Hippocampal formation (tissue), 2 donors: ENCODE measurements at places on chromosomes 2 and 18.

GRCh38 chr18:71324356-71324755, 1035.5 kb downstream of the SOCS6 start:
- DNase-seq = no peak

- DNase-seq = no peak
Measured at GRCh38 chr2:205708231-205708631, 25.9 kb downstream of the NRP2 start.

- DNase-seq = no peak
Measured at GRCh38 chr2:215825707-215826106, 187.6 kb downstream of the MREG start.

DNA sequence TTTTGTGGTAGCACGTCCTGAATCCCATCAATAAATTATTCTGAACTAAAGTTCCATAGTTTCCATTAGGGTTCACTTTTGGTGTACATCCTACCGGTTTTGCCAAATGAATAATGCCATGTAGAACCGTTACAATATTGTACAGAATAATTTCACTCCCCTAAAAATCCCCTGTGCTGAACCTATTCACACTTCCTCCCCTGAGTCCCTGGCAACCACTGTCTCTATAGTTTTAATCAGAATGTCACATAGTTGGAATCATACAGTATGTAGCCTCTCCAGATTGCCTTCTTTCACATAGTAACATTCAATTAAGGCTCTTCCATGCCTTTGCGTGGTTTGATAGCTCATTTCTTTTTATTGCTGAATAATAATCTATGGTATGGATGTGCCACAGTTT, 9.6 kb upstream of the CASP8 start:
- DNase-seq = no peak

GRCh38 chr18:11258039-11258610, 108.8 kb upstream of the PIEZO2 start:
- DNase-seq = no peak

GRCh38 chr18:21534327-21534726, 66.2 kb downstream of the ESCO1 start:
- no peak for DNase-seq

GRCh38 chr2:3622967-3623366, 28.1 kb downstream of the COLEC11 start:
- no peak for DNase-seq

DNA sequence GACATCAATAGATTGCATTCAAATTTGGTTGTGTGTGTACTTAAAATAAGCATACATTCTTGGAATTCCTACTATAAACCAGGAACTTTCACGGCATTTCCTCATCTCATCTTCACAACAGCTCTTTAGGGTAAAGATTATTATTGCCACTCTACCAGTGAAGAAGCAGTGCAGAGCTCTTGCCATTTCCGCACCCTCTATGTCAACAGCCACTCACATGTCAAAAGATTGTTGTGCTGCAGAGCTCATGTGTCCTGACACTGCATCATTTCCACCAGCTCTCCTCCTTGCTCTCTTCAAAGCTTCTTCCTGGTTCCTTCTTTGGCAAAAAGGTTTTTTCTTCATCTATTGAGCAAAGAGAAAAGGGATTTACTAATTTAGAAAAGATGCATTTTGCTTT, 26.5 kb upstream of the L3MBTL4 start:
- DNase-seq = no peak

GRCh38 chr2:100252811-100253698, 69.2 kb downstream of the LONRF2 start:
- no peak for DNase-seq

- DNase-seq = no peak
Measured at GRCh38 chr2:149715894-149716293, 128.3 kb upstream of the MMADHC start.

DNA sequence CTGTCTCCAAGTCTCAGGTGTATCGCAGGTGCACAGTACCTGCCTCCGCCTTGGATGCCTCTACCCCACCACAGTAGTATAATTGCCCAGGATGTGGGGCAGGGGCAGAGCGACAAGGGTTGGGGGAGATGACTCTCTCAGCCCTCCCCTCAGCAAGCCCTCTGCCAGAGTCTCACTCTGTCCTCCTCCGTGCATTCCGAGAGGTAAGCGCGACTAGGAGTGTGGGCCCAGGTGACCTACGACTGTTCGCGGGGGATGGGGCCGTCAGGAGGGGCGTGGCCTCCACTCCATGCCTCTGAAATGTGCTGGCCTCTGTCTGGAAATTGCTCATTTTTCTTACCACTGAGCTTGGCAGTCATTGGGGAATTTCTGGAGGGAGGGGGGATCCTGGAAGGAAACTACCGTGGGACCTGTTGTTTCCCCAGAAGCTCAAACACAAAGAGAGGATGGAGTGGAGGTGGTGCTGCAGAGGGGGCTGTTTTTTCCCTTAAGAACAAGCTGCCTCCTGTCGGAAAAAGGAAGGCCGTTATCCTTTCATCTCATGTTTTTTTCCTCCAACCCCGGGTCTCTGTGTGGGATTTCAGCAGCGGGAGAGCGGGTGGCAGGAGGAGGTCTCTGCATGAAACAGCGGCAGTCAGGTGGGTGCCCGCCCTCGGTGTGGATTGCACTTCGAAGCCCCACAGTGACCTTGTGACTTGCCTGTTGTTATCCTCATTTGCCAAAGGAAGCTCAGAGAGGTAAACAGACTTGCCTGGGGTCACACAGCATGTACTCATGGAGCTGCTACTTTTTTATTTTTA, 13.0 kb upstream of the RALB start:
- DNase-seq = no peak

GRCh38 chr2:148391324-148391723, 253.2 kb upstream of the EPC2 start:
- no peak for DNase-seq

- no peak for DNase-seq
Measured at GRCh38 chr2:12867631-12868287, 151.0 kb downstream of the TRIB2 start.

- no peak for DNase-seq
Measured at GRCh38 chr2:190327867-190328572, 8.4 kb upstream of the HIBCH start.

DNA sequence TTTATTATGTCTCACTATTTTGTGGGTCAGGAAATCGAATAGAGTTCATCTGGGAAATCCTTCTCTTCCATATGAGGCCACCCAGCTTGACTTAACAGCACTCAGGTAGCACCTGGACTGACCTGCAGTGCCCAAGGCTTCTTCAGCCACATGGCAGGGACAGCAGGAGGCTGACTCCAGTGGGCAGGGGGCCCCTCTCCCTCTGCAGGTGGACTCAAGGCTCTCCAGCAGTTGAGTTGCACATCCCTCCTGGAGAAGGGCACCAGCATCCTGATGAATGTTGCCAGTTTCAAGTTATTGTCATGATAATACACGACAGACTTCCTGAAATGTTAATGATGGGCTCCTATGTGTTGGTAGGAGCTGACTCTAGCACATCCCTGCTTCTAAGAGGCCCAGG, 338.1 kb upstream of the RAB6C start:
- no peak for DNase-seq

GRCh38 chr2:64952511-64953482, 36.4 kb upstream of the SLC1A4 start:
- no peak for DNase-seq
